ENCODE measurements at places on chromosomes 2 and 18. TPM values are rescaled to one million over a fixed set of nuclear protein-coding genes. Genes with fewer than 3 reads are reported as not detected.

The SERPINB4 gene
- total RNA-seq: not detected

DNA sequence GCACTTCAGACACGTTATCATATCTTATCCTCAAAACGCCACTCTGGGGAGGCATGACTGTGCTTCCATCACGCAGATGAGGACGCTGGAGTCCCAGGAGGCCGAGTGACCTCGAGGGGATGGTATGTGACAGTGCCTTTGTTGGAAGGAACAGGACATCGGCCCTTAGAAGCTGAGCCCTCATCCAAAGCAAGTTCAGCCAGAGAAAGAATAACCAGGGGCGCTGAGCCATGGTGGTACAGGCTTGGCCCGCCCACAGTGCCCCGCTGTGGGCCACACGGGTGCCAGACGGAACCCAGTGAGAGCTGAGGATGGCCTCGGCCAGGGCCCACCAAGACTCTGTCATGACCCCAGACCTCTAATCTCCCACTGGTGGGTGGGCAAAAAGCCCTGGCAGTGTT is 31.3 kb downstream of the HS1BP3 start:
- H3K27me3 ChIP-seq: peaks cover 2% of the 10 kb centered on the region
- H3K27ac ChIP-seq: peak overlapping the region; percentile 75
- no peak overlapping the region for H3K4me3 ChIP-seq
- no peak for DNase-seq

GRCh38 chr2:126507425-126507911 is 148.5 kb upstream of the GYPC start:
- no peaks in the 10 kb centered on the region for H3K36me3 ChIP-seq
- no peak overlapping the region for H3K4me3 ChIP-seq
- no peak for DNase-seq
- H3K27me3 ChIP-seq: peaks cover 2% of the 10 kb centered on the region
- H3K4me1 ChIP-seq: no peaks in the 10 kb centered on the region
- H3K27ac ChIP-seq: no peak overlapping the region

- no peaks in the 10 kb centered on the region for H3K27me3 ChIP-seq
- H3K36me3 ChIP-seq: no peaks in the 10 kb centered on the region
- no peaks in the 10 kb centered on the region for H3K4me1 ChIP-seq
Observed at GRCh38 chr2:145846982-145847381, 1327.1 kb upstream of the ZEB2 start.

The SP5 gene
- not detected for total RNA-seq

The CYP27A1 gene
- 0.27 TPM for total RNA-seq

DNA sequence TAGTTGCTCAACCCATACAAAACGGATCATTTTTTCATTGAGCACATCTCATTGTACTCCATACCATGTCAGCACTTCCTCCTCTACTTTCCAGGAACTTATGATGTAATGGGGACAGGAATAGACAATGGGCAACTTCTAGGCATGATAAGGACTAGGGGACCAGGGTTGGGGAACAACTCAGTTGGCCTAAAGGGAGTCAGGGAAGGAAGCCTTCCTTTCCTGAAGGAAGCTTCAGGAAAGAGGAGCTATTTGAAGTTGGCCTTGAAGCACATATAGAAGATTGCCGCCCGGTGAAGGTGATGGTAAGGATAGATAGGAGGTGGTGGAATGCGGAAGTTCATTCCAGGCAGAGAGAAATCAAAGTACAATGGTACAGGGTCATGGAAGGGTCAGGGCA is 283.9 kb downstream of the SLC8A1 start:
- H3K4me3 ChIP-seq: no peak overlapping the region
- no peak for DNase-seq
- no peak overlapping the region for H3K27ac ChIP-seq
- peaks cover 7% of the 10 kb centered on the region for H3K27me3 ChIP-seq
- peaks cover 51% of the 10 kb centered on the region for H3K4me1 ChIP-seq
- peaks cover 67% of the 10 kb centered on the region for H3K36me3 ChIP-seq
